Ureter (tissue), 1 donor: ENCODE measurements at places on chromosomes 7 and 10. TPM values are rescaled to one million over a fixed set of nuclear protein-coding genes. Genes with fewer than 3 reads are reported as not detected.

The CDHR1 gene
- 1.5 TPM for total RNA-seq

The INSYN2A gene
- total RNA-seq: 0.31 TPM

The LRRTM3 gene
- 0.13 TPM for total RNA-seq

The NPC1L1 gene
- 0.10 TPM for total RNA-seq

The MYL10 gene
- total RNA-seq: not detected

The MPP7 gene
- 35.8 TPM for total RNA-seq

The PHKG1 gene
- 3.1 TPM for total RNA-seq
